Activated naive CD4-positive, alpha-beta T cell treated with anti-CD3 and anti-CD28 coated beads for 36 hours (primary cell): ENCODE measurements at places on chromosomes 7 and 10. TPM values are rescaled to one million over a fixed set of nuclear protein-coding genes. Genes with fewer than 3 reads are reported as not detected.

DNA sequence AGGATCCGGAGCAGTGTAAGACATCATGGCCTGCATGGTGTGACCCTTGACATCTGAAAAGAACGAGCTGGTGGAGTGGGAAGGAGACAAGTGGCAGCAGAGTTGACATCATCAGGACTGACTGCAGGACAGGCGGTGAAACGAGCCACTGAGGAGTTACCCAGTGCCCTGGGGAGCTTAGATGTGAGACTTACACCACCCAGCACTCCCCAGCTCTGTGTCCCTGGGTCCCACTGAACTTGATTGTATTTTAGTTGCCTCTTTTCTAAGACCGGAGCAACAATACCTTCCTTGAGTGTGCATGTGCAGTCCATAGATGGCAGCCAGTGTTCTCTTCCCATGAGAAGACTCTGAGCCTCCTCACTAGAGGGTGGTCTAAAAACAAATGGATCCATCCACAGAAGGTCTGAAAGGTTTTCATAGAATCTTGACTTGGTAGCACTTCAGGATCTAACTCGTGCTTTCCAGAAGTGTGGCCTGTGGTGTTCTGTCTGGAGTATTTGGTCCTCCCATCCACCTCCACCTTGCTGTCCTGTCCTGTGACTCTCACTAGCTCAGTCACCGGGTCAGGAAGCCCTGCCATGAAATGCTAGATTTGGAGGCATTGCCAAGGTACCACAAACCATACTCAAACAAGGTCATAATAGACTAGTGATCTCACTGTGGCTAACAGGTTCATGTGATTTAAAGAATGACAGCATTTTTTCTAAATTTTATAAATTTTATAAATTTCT lies 59.0 kb downstream of the IKZF1 start:
- DNase-seq = peak; percentile 62

DNA sequence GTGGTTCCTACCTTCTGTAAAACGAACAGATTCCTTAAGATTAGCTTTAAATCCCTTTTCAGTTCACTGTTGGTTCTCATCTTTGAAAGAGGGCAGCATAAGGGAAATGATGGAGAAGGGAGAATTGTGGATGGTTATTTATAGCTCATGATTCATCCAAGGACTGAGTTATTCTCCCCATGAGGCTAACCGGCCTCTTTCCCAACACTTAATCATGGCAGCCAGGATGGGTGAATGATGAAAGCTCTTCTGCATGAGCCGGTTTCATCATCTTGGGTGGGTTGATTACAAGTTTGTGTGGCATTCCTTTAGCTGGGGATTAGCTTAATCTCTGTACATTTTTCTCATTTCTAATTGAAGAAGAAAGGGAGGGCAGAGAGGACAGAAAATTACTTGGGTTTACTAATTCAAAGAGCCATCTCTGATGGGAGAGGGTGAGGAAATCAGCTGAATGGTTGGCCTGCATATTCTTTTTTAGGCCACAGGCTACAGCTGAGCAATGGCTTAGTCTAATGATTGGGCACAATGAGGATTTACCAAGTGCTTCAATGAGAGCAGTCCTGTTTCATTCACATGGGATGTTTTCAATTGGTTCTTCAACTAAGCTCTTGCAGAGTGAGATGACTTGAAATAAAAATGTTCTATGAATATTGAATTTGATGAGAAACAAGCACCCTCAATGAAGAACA lies 250.0 kb downstream of the BMPER start:
- no peak for DNase-seq

DNA sequence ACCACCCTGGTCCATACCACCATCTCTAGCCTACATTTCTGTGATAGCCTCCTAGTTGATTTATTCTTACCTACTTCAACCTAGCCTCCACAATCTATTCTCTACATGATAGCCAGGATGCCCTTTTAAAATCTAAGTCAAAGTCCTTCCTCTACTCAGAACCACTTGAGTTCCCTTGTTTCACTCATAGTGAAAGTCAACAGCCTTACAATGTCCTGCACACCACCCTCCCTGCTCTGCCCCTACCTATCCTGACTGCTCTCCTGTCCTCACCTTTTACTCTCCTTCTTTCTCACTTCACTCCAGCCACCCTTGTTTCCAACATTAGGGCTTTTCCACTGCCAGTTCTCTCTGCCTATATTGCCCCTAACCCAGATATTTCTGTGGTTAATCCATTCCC lies 146.7 kb downstream of the GRM3 start:
- DNase-seq = no peak

DNA sequence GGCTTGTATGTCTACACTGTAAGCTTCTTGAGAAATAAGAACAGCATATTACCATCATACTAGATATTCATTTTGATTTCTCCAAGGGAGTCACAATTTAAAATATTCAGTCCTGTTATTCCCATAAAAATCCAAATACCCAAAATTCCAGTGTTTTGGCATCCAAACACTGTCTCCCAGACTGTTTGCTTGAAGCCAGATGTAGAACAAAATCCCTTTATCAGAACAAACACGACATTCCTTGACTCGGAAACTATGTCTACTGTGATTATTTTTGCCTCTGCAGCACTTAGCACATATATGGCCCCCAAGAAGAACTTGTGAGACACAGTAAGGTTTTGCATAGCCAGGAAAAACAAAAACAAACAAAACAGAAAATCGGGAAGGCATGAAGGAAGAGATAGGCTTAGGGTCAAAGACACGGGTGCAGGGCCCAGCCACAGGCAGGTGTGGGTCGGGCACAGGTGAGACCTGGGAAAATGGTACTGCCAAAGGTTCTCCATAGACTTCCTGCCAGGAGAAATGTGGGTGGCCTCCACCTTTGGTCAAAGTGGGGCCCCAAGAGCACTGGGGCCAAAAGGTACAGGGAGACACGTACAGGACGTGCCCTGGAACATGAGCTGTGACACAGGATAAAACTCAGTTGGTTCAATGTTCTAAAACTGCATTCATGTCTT lies 36.5 kb downstream of the CPXM2 start:
- no peak for DNase-seq

The GNAT3 gene
- not detected for total RNA-seq

The POR gene
- 22.9 TPM for total RNA-seq

The CYP2C19 gene
- total RNA-seq = 0.22 TPM
